ENCODE measurements at places on chromosomes 11 and 22. TPM values are rescaled to one million over a fixed set of nuclear protein-coding genes. Genes with fewer than 3 reads are reported as not detected.

DNA sequence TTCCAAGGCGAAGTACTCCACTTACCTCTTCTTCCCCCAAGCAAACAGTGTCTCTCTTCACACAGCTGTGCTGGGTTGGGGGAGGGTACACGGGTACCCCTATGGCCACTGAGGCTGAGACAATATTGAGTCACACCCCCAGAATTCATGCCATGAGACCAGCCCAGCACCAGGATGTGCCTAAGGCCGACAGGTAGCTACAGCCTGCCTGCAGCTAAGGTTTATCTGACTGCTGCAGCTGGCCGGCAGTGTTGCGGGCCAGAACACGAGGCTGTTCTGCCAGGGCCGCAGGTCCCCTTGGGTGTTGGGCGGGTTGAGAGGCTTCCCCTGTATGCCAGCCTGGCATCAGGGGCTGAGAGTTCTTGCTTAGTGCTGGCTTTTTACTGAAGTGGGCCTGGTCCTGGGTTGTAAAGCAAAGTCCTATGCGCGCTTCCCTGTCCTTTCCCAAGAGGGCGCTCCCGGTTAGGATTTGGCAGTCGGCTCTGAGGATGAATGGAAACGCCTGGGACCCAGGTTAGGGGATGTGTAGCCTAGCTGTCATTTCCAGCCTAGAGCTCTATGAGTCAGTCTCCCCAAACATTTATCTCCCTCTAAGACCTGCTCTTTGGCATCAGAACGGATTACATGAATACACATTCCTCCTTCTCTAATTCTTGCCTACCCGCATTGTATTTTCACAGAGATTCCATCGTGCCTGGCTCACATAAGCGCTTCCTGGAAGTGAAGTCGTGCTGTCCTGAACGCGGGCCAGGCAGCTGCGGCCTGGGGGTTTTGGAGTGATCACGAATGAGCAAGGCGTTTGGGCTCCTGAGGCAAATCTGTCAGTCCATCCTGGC lies 7.1 kb downstream of the USP18 start:
- peak; percentile 86 for DNase-seq

- no peak for DNase-seq
Measured at GRCh38 chr22:32619614-32620426, 145.2 kb downstream of the FBXO7 start.

DNA sequence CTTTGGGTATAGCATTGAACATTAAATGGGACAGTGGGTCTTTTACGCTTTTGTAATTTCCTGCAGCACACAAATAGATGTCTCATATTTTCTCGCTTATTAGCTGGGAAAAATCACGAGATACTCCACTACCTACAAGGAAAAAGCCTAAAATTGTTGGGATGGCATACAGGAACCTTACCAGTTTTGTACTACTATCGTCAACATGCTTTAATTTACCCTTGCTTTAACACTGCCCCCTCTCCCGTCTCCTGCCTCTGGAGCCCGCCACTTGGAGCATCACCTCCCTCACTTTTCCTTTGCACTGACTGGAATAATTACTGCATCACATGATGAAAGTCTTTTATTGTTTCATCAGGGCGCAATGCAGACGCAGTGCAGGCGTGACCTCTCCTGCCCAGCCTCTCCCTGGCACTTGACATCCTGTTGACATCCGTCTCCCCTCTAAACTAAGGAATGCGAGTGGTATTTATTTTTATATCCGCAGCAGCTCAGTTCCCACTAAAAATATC lies 1.0 kb upstream of the FNBP4 start:
- DNase-seq: peak; percentile 86

The OR51B2 gene
- total RNA-seq: 0.74 TPM

The MAJIN gene
- total RNA-seq: 34.8 TPM

Measured in testis (tissue), 5 donors.